Smooth muscle cell of the brain vasculature (primary cell): ENCODE measurements at places on chromosomes 16 and 17.
A peak's percentile ranks its signal among the peaks of the same experiment; 100 is the strongest.

GRCh38 chr17:35218915-35219314 is 24.0 kb upstream of the SLFN5 start:
- no peak for DNase-seq

DNA sequence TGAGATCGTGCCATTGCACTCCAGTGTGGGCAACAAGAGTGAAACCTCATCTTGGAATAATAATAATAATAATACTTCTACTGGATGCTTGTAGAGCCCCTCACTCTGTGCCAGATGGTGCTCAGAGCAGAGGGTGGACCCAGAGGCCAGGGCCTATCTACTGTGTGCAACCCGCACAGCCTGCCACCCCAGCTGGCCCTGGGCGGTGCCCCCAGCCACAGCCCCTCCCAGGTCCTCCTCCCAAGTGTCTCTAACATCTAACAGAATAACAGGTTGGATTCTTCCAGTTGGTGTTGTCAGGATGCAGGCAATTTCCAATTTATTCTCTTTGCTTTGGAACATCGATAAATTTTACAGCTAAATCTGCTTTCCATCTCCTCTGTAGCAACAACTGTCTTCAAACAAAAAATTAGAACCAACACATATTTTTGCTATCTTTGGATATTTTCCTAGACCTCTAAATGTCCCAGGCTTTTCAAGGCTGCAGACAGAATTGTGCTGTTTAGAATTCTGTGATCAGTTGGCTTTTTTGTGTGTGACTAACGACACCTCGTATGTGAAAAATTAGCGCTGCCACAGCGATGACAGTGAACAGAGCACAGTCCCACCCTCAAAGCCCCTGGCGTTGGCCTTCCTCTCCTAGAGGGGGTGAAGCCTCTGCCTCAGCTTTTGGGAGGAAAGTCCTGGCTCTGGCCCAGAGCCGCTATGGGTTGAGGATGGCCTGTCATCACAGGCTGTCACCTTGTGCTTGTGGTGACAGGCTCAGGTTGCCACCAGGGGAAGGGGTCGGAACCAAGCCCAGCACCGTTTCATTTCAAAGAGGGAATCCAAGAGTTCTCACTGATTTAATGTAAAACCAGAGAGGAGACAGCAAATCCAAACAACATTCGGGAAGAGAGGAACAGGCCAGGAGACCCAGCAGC is 7.6 kb upstream of the EVPL start:
- no peak for DNase-seq

DNA sequence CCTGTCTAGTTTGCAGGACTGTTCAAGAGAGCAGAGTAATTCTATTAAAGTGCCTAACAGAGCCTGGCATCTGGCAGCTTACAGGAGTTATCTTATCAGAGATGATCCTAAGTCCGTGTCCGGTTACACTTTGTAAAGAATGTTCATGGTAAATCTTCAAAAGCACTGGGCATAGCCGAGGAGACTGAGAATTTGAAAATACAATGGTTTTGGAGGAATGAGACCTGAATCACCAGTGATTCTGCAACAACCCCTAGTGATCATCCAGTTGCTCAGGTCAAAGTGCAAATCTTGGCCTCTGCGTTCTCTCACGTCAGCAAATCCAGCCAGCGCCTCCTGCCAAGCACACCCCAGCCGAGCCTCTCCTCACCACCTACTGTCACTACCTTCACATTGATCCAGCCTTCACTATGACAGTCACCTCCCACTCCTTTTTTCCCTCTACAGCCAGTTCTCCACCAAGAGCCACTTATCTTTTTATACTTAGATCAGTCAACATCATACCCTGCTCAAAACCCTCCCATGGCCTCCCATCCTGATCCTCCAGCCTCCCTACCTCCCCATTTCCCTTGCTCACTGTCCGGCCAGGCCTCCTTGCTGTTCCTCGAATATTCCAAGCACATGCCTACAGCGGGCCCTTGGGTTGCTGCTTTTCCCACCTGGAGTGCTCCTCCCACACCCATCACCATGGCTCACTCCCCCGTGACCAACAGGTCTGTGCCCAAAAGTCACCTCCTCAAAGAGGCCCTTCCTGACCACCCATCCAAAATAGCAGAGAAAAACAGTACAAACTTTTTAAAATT is 57.4 kb upstream of the ERN1 start:
- DNase-seq: no peak

DNA sequence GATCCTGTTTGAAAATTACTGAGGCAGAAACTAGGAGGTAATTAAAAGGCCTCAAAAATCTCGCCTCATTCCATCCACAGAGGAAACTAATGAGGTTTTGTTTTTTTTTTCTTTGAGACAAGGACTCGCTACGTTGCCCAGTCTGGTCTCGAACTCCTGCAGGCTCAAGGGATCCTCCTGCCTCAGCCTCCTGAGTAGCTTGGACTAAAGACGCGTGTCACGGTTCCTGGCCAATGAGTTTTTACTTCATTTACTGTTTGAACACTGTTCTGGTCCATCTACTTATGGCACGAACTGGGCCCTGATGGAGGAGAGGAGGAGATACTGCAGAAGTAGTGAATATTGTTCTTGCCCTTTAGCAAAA is 600 bp upstream of the BLTP2 start:
- no peak for DNase-seq

DNA sequence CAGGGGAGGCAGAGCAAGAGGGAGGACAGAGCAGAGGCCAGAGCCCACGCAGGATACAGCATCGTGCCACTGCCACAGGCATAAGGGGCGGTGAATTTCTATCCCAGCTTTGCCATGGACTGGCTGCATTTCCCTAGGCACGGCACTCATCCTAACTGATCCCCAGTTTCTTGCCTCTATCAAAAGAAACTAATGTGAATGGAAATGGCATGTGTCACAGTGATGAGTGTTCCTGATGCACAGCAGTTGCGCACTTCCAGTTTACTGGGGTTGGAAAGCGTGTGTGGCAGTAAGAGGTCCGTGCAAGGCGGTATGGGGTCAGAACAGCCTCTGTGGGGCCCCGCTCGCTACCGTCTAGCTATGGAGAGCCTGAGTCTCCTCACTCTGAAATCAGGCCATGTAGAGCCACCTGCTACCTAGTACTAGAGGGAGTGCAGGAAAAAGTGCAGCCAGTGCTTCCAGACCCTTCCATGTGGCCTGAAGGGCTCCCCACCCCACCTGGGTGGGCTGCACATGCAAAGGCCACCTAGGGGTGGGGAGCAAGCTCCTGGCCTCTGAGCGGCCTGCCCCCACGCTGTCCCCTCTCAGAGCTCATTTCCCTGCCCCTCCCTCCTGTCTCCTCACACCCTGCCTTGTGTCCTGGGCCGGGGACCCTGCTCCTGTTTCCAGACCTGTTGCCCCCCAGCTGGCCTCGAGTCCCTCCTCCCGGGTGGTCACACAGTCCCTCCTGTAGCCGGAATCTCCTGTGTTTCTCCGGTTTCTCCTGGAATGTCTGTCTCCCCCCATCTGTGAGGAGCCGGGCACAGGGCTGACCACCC is 5.0 kb upstream of the KCNJ18 start:
- DNase-seq: no peak

GRCh38 chr16:11450136-11450535 is 104.9 kb downstream of the RMI2 start:
- no peak for DNase-seq

GRCh38 chr17:77763575-77763974 is 194.9 kb upstream of the TNRC6C start:
- no peak for DNase-seq

DNA sequence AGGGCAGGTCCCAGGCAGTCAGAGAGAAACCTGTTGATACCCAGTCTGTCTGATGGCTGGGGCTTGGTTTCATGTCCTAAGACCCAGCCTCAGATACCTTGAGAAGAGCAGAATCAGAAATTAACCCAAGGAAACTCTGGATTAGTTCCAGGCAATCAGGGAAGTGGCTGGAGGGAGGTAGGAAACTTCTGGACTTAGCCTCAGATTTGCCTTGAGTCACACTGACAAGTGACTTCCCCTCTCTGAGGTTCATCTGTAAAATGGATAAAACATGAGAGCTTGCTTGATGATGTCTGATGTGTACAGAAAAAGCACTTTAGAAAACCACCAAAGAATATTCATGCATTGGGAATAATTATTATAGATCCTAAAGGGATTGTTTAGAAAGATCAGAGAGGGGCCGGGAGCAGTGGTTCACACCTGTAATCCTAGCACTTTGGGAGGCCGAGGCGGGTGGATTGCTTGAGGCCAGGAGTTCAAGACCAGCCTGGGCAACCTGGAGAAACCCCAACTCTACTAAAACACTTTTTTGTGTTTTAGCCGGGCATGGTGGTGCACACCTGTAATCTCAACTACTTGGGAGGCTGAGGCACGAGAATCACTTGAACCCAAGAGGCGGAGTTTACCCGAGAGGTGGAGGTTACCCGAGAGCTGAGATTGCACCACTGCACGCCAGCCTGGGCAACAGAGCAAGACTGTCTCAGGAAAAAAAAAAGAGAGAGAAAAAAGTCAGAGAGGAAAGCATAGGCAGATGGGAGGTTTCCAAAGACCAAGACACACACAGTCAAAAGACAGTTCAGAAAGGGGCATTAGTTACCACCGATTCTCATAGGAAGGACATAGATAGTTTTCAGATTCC is 3.8 kb downstream of the CIITA start:
- no peak for DNase-seq

GRCh38 chr17:61389670-61390478 is 9.8 kb upstream of the TBX2 start:
- DNase-seq: no peak

- no peak for DNase-seq
Observed at GRCh38 chr16:57693550-57693949, 1.1 kb upstream of the DRC7 start.

GRCh38 chr16:86772671-86773353 is 194.5 kb downstream of the FOXL1 start:
- no peak for DNase-seq

DNA sequence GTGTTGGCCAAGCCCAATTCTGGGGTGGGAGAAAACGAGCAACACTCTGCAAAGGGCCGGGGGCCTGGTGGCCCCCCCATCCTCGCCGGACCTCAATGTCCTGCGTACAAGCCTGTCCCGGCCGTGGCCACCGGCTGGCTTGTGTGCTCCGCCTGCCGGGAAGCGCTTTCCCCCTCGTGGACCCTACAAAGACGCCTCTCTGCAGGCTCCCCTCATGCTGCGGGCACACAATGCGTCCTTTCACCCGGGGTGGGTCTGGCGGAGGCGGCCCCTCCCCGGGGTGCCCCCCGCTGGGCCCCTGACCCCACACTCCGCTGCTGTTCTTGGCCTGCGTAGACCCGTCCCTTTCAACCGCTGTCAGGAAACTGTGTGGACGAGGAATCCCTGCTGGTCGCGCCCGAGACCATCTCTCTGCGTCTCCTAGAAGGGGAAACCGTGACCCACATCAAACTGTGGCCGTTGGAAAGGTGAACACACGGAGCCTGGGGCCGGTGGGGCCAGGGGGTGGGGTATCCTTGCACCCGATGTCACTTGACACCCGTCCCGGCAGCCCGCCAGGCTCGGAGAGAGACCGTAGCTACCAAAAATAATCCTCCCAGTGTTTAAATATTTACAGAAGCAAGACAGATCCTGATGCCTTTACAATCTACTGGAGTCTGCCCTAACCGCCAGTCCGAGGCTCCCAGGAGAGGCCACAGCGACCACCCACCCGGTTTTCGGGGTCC is 43.6 kb downstream of the TBC1D16 start:
- no peak for DNase-seq

- DNase-seq: no peak
Observed at GRCh38 chr17:77356690-77357201, 216.0 kb downstream of the SEC14L1 start.

- no peak for DNase-seq
Observed at GRCh38 chr17:74521701-74522201, 9.5 kb downstream of the CD300LB start.

DNA sequence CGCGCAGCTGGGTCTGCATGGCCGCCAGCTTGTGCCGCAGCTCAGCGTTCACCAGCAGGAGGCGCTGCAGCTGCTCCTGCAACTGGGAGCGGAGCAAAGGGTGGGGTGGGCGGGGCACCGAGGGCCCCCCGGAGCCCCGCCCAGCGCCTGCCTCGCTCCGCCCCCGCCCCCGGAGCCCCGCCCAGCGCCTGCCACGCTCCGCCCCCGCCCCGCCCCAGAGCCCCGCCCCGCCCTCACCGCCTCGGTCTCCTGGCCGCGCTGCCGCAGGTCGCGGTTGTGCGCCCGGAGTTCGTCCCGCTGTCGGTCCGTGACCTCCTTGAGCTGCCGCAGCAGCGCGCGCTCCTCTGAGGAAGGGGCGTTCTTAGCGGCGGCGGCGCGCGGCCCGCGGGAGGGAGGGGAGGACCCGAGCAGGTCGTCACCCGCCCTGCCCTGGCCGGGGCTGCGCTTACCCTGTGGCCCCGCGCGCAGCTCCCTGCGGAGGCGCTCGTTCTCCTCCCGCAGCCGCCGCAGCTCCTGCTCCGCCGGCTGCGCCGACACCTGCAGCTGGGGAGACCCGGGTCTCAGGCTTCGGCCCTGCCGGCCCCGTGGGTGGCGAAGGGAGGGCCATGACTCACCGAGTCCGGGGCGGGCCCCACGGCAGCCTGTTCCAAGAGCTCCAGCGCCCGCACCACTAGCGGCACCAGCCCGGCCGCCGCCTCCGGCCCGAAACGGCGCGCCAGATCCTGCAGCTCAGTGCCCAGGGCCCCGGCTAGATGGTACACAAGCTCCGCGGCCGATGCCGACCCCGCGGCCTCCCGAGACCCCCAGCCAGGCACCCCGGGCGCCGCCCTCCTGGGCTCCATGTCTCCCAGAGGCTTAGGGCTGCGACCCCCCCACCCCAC is 463 bp downstream of the RILP start:
- peak; percentile 83 for DNase-seq

GRCh38 chr17:9181640-9182039 is 160.3 kb downstream of the NTN1 start:
- no peak for DNase-seq

GRCh38 chr16:8869212-8869987 is 594 bp upstream of the CARHSP1 start:
- no peak for DNase-seq

- DNase-seq: no peak
Observed at GRCh38 chr17:50346313-50347116, 589 bp downstream of the XYLT2 start.

DNA sequence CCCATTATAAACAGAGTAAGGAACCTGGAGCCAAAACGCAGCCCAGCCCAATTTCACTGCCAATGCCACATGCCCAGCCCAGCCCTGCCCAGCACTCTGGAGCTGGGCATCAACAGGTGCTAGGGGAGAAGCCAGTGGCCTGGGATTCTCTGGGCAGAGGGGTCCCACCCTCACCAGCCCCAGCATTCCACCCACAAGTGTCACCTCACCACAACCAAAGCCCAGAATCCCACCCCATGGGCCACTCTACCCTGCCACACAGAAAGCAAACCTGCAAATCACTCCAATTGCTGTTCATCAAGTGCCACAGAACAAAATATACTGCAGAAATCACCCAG is 102.5 kb upstream of the CDH5 start:
- DNase-seq: no peak

- peak; percentile 65 for DNase-seq
Observed at GRCh38 chr16:14409563-14409962, 220.5 kb downstream of the PARN start.

GRCh38 chr16:2865651-2866050 is 7.7 kb upstream of the PRSS22 start:
- no peak for DNase-seq

GRCh38 chr16:80023865-80024264 is 423.3 kb upstream of the MAF start:
- DNase-seq: peak; percentile 54

- peak; percentile 82 for DNase-seq
Observed at GRCh38 chr16:83343935-83344366, 463.8 kb upstream of the HSBP1 start.

GRCh38 chr16:88993166-88993761 is 16.3 kb upstream of the CBFA2T3 start:
- DNase-seq: no peak
